Activated T-helper 1 cell treated with anti-CD3 and anti-CD28 coated beads, Interleukin-12 subunit alpha, Interleukin-12 subunit beta, Interleukin-2, Interleukin-4 antibody, amounts not matched to agents 30 ng/mL and 10 ng/mL and 1 ng/mL, durations not matched to agents 14 hours and 24 hours and 36 hours (primary cell): ENCODE measurements at places on chromosomes 12 and 14. TPM values are rescaled to one million over a fixed set of nuclear protein-coding genes. Genes with fewer than 3 reads are reported as not detected.

The GLT1D1 gene
- 2.0 and 2.1 TPM in 2 replicates for total RNA-seq

The TAS2R14 gene
- 2.8 and 2.9 TPM in 2 replicates for total RNA-seq

The SLC5A8 gene
- not detected in 2 replicates for total RNA-seq

The ACRBP gene
- total RNA-seq = 0.83 and 1.0 TPM in 2 replicates

The CFAP251 gene
- 0.65 and 0.76 TPM in 2 replicates for total RNA-seq

The DEGS2 gene
- total RNA-seq = 0.31 and 1.1 TPM in 2 replicates

The CNTN1 gene
- not detected in 2 replicates for total RNA-seq

The RNU4-1 gene
- 2,369 and 3,474 TPM in 2 replicates for total RNA-seq

The FOXG1 gene
- total RNA-seq = not detected in 2 replicates

The AMN gene
- total RNA-seq = 0.44 and 0.69 TPM in 2 replicates

The BDKRB1 gene
- total RNA-seq = not detected in 2 replicates

The RHOJ gene
- not detected in 2 replicates for total RNA-seq

The C12orf50 gene
- 0.07 TPM in 1 of 2 replicates, not detected in the other for total RNA-seq

The KLRK1 gene
- total RNA-seq = not detected in 2 replicates

The KCNMB4 gene
- 0.17 and 0.80 TPM in 2 replicates for total RNA-seq

The IGFBP6 gene
- 0.81 TPM in 1 of 2 replicates, not detected in the other for total RNA-seq

The PLCZ1 gene
- not detected in 2 replicates for total RNA-seq

The ADSS1 gene
- 1.1 and 1.2 TPM in 2 replicates for total RNA-seq

The BCL11B gene
- total RNA-seq = 43.5 and 45.4 TPM in 2 replicates

The TMCC3 gene
- total RNA-seq = 0.08 and 0.12 TPM in 2 replicates
